ENCODE measurements at places on chromosomes 11 and 22.

DNA sequence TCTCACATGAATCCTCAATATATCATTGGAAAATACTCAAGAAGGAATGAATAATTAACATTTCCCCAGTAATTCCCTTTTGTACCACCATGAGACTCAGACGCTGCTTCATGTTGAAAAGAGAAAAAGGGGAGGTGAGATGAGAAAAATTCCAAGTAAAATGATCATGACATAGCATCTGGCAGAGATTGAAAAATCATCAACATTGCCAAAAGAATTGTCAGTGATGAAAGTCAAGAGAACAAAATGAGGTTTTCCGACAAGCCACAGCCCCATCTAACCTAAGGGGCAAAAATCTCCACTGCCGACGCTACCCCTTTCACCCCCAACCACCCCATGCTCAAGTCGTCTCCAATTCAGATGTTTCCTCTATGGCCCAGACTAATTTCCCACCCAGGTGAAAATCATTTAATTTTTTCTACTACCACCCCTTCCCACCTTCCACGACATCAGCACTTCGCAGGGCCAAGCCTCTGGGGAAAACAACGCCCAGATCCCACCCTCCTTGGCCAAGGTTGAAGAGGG is 1.2 kb downstream of the RAB6A start:
- DNase-seq: no peak

DNA sequence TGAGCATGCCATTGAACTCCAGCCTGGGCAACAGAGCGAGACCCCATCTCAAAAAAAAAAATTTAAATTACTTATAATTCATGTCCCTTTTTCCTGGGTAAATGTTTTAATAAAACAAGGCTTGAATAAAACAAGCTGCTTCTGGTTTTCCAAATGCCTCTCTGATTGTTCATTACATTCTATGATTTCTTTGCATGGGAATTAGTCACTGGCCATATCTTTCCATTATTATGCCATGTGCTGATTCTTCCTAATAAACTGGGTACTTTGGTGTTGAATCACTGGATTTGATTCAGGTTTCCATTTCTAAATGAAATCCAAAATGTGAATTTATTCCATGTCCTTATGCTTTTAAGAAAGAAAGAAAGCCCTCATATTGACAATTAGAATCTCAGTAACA is 42.6 kb downstream of the ZNF215 start:
- no peak for DNase-seq

GRCh38 chr11:58888579-58888978 is 44.1 kb upstream of the GLYATL2 start:
- DNase-seq: no peak

DNA sequence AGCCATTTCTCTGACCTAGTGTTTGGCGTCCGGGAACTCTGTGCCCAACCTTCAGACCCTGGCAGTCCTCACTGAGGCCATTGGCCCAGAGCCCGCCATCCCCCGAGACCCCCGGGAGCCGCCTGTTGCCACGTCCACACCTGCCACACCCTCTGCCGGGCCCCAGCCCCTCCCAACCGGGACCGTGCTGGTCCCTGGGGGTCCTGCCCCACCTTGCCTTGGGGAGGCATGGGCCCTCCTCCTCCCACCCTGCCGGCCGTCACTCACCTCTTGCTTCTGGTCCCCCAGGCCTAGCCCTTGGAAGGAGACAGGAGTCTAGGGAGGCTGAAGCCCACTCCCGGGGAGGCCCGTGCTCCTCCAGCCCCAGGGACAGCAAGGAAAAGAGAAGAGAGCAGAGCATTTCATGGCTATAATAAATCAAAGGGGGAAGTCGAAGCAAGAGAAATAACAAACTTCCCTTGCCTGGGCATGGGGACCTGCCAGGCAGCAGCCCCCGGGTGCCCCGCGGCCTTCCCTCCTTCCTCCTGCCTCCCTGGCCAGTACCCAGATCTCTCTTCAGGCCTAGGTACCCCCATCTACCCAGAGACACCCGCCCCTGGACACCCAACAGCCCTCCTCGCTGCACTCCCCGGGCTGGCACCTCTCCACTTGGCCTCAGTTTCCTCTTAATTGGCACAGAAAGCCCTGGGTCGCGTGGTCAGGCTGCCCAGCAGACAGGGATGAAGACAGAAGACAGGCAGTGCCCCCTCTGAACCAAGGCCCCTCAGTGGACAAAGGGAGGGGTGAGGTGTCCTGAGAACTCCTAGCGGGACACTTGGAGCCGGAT is 13.0 kb upstream of the SLC39A13 start:
- DNase-seq: no peak

DNA sequence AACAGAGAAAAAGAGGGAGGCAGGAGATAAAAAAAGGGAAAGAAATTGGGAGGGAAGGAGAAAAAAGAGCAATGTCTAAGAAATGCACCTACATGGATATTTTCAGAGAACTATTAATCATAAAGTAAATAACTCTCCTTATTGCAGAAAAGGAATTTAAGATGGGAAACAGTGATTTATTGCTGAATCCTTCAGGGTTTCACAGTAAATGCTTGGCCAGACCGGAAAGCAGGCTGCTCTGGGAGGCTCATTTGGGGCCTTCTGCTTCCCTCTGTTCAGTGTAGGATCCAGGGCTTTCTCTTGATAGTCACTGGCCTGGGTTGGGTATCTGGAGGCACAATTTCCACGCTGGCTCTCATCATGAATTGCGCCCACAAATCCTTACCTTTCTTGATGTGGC is 324.3 kb upstream of the SORL1-AS1 start:
- no peak for DNase-seq

DNA sequence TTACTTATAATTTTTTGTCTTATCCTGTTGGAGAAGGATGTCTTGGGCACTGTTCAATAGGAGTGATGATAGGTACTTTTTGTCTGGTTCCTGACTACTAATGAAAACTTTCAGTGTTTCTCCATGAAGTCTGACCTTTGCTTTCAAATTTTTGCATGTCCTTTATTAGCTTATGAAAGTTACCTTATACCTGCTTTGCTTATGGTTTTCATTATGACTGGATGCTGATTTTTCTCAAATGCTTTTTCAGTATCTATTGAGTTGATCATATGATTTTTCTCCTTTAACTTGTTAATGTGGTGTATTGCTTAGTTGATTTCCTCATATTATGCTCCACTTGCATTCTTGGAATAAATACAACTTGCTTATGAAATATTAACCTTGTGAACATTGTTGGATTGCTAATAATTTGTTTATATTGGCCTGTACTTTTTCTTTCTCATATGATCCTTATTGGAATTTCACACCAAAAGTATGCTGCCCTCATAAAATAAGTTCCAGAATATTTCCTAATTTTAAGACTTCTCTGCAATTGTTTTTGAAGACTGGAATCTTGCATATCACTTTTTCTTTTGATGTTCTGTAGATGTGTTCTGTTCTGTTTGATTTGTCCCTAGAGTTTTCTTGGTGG is 85.0 kb upstream of the SC5D start:
- no peak for DNase-seq

- no peak for DNase-seq
Observed at GRCh38 chr11:92843455-92843854, 126.0 kb upstream of the MTNR1B start.

- no peak for DNase-seq
Observed at GRCh38 chr11:13318498-13319295, 41.1 kb downstream of the BMAL1 start.

GRCh38 chr11:65438257-65439151 is 15.9 kb downstream of the NEAT1 start:
- DNase-seq: no peak

- no peak for DNase-seq
Observed at GRCh38 chr11:8097062-8097461, 16.1 kb downstream of the TUB start.

DNA sequence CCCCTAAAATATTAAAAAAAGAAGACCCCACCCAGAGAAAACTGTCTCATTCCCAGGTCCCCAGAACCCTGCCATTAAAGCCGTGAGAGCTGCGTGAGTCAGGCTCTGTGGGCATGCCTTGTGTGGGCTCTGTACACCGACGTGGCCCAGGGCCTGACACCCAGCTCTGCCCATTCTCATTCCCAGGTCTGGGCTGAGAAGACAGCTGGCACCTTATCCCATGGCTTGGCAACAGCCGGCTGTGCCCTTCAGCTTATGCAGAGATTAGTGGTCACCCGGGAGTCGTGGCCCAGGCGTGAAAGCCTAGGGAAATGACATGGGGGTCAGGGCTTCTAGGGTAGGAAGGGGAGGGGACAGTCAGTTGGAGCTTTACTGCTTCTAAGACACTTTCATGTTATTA is 31.9 kb downstream of the OTOG start:
- no peak for DNase-seq
